Activated CD4-positive, alpha-beta memory T cell treated with anti-CD3 and anti-CD28 coated beads for 36 hours (primary cell): ENCODE measurements at places on chromosomes 7 and 10. TPM values are rescaled to one million over a fixed set of nuclear protein-coding genes. Genes with fewer than 3 reads are reported as not detected.

DNA sequence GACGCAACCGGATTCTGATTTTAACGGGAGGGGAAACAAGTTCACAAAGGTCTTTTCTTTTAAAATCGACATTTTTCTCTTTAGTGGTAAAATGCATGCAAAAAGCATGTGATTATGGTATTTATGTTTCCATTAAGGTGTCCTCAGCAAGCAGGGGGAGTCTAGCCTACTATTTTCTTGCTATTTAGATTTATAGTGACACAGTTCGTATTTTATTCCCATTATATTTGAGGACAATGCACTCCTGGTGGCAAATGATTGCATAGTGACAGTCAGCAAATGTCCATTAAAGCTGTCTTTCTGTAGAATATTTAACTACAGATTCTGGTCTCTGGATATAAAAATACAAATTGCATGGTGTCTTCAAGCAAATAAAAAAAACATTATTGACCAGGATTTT is 554.2 kb downstream of the PARD3 start:
- no peaks in the 10 kb centered on the region for H3K36me3 ChIP-seq
- no peak for DNase-seq
- H3K4me3 ChIP-seq: no peak overlapping the region
- H3K4me1 ChIP-seq: no peaks in the 10 kb centered on the region

GRCh38 chr7:38846280-38846679 is 62.7 kb downstream of the VPS41 start:
- no peaks in the 10 kb centered on the region for H3K27me3 ChIP-seq
- H3K36me3 ChIP-seq: peaks cover 5% of the 10 kb centered on the region
- H3K4me1 ChIP-seq: peaks cover 3% of the 10 kb centered on the region

CAV1 gene
- 0.07 TPM for total RNA-seq

SUGCT gene
- total RNA-seq: 0.76 TPM

ADCYAP1R1 gene
- not detected for total RNA-seq
